Ureter (tissue), 1 donor: ENCODE measurements at places on chromosomes 7 and 10. TPM values are rescaled to one million over a fixed set of nuclear protein-coding genes. Genes with fewer than 3 reads are reported as not detected.

The MYOZ1 gene
- total RNA-seq = 0.91 TPM

DNA sequence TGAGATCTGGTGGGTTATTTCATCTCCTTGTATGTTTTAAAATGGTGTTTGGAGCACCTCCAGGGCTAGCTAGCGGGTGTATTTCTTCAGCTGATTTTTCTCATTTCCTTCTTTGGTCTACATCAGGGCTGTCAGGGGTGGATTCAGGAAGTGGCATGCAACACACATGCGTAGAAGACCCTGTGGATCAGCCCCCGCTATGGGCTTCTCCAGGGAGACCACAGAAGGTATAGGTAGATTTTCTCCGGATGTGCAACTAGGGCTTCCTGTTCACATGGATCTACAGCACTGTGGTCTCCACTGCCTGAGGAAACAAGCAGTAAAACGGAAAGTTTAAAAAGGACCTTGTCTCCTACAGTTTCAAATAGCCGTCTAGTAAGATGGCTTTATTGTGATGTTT is 10.4 kb downstream of the NUB1 start:
- DNase-seq = no peak

The SRRT gene
- total RNA-seq = 133 TPM

- no peak for DNase-seq
Measured at GRCh38 chr10:132309879-132310591, 2.3 kb upstream of the STK32C start.

- no peak for DNase-seq
Measured at GRCh38 chr10:58465629-58466028, 47.0 kb upstream of the BICC1 start.

The AKR1E2 gene
- total RNA-seq = 10.3 TPM

DNA sequence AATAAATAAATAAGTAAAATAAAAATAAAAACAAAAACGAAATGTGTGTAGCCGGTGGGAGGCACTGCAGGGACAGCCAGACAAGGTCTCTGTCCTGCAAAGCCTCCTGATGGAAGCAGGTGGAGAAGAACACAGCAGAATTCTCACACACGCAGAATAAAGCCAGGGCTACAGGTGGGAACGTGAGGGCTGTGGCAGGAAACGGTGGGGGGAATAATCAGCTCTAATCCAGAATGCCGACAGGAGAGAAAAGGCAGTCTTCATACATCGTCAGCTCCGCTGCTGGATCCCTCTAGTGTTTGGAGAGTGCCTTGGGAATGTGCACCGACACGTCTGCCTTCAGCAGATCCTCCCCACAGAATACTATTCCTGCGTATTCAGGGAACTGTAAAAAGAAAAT is 6.8 kb upstream of the SNX8 start:
- DNase-seq = no peak

DNA sequence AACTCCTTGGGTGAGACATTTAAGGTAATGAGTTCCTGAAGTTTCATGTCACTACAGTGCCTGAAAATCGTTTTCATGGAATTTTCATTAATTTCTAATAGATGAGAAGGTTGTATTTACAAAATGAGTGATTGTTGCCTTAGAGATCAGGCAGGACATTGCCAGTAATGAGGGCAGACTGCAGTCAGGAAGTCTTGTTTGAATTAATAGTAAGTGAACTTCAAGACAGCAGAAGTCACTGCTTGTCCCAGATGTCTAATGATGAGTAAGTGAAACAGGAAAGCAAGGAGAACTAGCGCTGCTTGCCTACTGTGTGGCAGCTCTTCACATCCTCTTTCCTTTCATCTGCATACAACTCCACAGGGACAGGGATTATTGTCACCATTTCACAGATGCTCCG is 237.4 kb downstream of the BAMBI start:
- DNase-seq = no peak

- no peak for DNase-seq
Measured at GRCh38 chr7:24578052-24578451, 4.8 kb downstream of the PALS2 start.

The FAM180A gene
- 1.1 TPM for total RNA-seq

- DNase-seq = no peak
Measured at GRCh38 chr10:62726638-62727037, 77.9 kb upstream of the ADO start.

- no peak for DNase-seq
Measured at GRCh38 chr7:132059141-132059540, 502.7 kb upstream of the PODXL start.

GRCh38 chr7:1125603-1125969 is 34.4 kb downstream of the ZFAND2A start:
- DNase-seq = no peak

DNA sequence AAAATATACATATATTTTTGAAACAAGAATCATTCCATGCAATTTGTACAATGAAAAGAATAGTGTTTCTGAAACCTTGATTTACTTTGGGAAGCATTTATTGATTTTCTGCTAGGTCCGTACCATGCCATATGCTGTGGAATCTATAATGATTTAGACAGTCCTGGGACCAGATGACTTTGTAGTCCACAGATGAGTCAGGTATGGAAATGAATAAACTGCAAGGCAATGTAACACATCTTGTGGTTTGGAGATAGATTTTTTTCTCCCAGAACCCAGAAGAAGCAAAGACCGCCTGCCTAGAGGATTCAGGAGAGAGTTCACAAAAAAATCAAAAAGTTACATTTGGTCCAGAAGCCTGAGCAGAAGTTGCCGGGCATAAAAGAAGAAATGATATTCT is 190.4 kb downstream of the GPR37 start:
- no peak for DNase-seq

DNA sequence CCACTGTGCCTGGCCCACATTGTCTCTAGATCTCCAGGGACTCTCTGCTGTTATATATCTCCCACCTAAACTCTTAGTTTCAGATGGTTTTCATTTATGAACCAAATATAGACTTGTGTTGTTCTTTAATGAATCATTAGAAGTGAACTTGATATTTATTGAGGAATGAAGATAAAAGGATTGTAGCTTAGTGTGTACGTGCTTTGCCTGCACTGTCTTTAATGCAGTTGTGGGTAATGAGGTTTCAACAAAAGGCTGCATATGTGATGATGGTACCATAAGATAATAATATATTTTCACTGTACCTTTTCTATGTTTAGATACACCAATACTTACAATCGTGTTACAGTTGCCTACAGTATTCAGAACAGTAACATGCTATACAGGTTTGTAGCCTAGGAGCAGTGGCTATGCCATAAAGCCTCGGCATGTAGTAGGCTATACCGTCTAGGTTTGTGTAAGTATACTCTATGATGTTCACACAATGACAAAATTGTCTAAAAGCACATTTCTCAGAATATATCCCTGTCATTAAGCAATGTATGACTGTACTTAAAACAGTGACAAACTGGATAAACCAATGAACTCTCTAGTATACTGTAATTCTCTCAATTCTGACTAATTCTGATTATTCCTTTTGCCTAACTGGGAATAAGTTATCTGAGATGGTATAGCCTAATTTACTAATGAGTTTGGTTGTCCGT is 25.2 kb downstream of the VCL start:
- no peak for DNase-seq

- no peak for DNase-seq
Measured at GRCh38 chr7:105878746-105879605, 2.6 kb upstream of the ATXN7L1 start.

DNA sequence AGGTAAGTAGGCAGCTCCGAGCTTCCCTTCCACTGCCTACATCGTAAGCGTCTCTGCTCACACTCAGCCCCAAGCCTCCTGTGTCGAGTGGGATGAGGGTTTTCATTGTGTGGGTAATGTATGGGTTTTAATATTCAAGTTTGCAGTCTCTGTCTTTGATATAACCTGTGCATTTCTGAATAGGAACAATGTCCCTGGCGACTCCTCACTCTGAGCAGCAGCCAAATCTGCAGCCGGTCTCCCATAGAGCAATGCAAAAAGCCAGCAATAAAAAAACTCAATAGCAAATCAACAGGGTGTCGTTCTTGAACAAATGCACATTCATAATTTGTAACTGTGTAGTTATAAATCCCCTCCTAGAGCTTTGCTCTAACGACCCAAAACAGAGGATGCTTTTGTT is 33.4 kb downstream of the PPP1R17 start:
- DNase-seq = no peak

GRCh38 chr7:33336820-33337219 is 207.5 kb downstream of the BBS9 start:
- no peak for DNase-seq

The COBL gene
- total RNA-seq = 1.3 TPM

DNA sequence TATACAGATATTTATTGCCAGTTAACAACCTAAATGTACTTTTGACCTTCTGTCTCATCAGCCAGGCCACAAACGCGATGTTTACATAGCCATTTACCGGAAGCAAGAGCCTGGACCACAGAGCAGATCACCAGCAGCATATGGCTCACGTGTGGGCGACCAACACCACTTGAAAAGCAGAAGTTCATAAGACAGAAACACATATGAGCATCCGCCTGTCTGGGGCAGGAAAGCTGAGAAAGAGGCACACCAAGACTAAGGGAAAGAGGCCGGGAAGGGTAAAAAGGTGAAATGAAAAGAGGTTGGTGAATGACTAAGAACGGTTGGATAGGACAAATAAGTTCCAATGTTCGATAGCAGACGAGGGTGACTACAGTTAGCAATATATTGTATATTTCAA is 1.3 kb downstream of the ABCB1 start:
- DNase-seq = no peak

DNA sequence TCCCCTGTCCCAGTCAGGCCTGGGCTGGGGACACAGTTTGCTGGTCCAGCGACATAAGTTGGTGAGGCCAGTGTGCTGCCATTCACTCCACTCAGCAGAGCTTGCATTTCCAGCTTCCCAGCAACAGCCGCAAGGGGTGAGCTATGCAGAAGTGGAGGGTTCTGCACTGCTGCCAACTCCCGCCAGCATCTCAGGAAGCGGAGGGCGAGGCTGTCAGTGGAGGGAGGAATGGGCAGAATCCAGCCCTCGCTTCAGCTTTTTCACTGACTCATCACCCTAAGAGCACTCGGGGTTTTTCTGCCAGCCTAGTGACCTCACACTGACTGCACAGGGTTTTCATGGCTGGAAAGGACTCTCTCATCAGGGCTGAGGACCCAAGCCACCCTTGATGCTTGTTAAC is 625.1 kb upstream of the MKI67 start:
- no peak for DNase-seq
